RWPE2 (cell line): ENCODE measurements at places on chromosomes 1 and 21.

DNA sequence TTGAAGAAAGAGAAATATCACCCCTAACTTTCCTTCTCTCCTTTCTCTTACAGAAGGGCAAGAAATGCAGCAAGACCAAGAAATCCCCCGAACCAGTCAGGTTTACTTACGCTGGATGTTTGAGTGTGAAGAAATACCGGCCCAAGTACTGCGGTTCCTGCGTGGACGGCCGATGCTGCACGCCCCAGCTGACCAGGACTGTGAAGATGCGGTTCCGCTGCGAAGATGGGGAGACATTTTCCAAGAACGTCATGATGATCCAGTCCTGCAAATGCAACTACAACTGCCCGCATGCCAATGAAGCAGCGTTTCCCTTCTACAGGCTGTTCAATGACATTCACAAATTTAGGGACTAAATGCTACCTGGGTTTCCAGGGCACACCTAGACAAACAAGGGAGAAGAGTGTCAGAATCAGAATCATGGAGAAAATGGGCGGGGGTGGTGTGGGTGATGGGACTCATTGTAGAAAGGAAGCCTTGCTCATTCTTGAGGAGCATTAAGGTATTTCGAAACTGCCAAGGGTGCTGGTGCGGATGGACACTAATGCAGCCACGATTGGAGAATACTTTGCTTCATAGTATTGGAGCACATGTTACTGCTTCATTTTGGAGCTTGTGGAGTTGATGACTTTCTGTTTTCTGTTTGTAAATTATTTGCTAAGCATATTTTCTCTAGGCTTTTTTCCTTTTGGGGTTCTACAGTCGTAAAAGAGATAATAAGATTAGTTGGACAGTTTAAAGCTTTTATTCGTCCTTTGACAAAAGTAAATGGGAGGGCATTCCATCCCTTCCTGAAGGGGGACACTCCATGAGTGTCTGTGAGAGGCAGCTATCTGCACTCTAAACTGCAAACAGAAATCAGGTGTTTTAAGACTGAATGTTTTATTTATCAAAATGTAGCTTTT is 2.4 kb downstream of the CCN1 start:
- DNase-seq, result no peak

DNA sequence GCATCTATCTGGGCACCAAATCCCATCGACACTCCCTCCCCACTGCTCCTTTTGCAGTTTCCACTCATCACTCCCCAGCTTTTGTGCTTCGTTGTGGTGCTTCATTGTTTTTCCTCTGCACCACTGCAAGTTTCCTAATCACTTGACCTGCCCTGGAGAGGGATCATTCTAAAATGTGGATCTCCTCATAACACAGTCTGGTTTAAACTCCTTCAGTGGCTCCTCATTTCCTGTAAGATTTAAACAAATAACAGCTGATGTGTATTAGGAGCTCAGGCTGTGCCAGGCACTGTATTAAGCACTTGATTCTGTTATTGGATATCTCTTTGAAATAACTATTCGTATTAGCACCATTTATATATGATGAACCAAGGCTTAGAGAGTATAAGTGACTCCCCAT is 51.3 kb downstream of the MAP10 start:
- no peak for DNase-seq

GRCh38 chr1:61372944-61373343 is 290.6 kb downstream of the NFIA start:
- DNase-seq, result no peak

DNA sequence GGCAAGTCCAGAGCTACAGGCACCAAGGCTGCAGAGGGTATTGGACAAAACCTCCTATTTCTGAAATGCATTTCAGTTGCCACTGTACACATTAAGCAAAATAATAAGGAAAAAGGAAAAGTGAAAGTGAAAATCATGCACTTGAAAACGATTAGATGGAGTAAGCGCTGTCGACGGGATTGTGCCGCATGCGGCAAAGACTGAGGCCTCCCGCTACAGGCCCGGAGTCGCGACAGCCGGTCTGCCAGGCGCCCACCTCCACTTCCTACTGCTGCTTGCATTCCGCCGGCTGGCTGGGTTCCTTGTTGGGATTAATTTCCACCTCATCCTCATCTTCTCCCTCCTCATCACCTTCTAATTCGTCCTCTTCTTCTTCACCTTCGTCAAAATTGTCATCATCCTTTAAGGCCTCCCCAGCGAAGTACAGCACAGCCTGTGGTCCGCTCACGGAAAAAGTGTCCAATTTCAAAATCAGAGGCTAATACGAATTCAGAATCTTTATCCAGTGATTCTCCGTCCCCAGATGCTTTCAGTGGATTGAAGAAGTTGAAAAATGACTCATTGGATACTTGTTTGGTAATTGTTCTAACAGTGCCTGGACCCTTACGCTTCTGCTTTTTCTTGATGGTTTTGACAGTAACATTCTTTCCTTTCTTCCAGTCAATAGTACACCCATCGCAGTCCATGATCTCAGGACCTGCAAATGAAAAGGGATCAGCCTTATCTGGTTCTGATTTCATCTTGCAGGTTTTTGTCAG is 38.0 kb downstream of the CD58 start:
- DNase-seq, result no peak

DNA sequence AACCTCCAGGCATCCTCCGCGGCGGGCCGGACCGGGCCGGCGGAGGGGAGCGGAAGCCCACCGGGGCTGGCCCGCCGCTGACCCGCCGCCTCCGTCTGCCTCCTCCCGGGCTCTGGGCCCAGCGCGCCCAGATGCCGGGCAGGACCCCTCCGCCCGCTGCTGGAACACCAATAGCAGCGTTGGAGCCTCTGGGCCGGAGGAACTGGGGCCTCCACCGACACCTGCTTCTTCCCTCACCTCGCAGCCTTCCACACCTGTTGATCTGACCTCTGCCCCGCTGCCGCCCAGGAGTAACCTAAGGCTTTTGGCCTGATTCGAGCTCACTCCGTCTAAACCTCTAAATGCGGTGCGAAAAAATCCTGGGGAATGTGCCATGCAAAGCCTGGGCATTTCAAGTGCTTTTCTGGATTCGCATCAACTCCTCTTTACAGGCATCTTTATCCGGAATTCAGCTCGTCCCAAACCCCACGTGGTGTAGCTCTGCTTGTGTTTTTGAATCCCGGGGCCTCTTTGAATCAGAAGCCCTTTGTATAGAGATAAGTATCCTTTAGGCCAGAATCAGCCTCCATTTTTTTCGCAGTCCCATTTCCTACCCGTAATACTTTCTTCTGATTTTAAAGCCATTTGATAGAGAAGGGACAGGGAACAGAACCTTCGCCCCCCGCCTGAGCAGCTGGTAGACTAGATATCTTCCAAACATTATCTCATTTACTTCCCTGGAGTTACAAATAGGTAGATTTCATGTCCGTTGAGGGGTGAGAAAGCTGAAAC is 680 bp upstream of the CNN3 start:
- DNase-seq, result peak; percentile 62

- no peak for DNase-seq
Measured at GRCh38 chr1:244313346-244313745, 138.4 kb downstream of the ADSS2 start.

DNA sequence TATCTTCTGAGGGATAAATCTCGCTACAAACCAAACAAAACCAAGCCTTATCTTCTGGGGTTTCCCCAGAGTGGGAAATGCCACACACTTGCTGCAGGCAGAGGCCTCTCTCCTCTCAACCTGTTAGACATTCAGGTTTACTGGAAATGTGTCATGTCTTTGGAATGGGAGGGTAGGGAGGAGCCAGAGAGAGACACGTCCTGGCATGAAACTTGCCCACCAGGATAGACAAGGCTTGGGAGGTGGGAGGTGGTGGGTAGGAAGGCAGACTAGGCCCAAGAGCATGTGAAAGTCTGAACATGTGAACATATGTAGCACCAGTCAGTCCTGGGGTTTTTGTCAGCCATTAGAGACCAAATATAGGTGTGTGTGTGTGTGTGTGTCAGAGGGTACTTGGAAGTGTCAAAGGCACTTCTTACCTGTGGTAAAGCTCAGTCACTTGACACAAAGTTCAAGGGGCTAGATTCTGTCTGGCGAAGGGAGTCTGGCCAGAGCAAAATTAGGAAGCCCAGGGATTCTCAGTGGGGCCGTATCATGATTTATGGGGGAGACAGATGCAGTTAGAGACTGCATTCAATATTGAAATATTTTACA is 32.4 kb upstream of the PIGC start:
- DNase-seq, result peak; percentile 74

DNA sequence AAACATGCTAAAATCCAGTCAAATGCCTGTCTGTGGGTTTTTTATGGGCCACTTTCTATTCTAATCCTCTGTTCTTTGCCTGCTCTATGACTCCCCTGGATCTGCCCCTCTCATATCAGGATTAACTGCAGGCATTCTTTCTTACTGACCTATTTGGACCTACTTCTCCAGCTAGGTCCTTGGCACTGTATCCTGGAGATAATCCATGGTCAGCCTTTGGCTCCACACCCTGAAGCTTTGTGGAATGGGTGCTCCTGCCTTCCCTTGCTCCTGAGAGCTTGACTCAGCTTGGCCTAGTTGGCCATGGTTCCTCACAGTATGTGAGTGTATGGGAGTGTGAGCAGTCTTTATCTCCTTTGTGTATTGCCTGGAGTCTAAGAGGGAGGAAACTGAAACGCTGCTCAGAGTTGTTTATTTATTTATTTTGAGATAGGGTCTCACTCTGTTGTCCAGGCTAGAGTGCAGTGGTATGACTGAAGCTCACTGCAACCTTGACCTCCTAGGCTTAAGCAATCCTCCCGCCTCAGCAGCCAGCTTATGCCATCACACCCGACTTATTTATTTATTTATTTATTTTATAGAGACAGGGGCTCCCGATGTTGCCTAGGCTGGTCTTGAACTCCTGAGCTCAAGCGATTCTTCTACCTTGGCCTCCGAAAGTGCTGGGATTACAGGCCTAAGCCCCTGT is 28.7 kb upstream of the CDC14A start:
- no peak for DNase-seq

GRCh38 chr1:2528966-2529783 is 888 bp downstream of the HES5 start:
- DNase-seq, result no peak

GRCh38 chr1:208652296-208653160 is 408.3 kb upstream of the PLXNA2 start:
- DNase-seq, result no peak

DNA sequence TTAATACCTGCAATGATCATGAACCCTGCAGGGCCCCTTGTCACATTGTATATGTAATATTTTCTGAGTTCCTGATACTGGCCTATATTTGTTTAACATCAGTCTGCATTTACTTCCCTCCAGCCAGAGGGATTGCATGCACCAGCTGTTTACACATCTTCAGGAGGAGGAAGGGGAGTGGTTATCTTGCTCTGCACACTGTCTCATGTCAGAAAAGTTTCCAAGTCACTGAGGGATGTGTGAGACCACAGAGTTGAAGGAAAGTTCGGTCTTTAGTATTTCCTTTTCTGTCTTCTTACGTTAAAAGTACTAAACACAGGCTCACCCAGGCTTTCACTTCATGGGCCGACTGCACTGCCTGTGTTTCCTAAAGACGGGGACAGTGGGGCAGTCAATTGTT is 574.1 kb downstream of the LMO4 start:
- DNase-seq, result no peak

GRCh38 chr1:194940336-194941030 is 1667.8 kb downstream of the KCNT2 start:
- no peak for DNase-seq

DNA sequence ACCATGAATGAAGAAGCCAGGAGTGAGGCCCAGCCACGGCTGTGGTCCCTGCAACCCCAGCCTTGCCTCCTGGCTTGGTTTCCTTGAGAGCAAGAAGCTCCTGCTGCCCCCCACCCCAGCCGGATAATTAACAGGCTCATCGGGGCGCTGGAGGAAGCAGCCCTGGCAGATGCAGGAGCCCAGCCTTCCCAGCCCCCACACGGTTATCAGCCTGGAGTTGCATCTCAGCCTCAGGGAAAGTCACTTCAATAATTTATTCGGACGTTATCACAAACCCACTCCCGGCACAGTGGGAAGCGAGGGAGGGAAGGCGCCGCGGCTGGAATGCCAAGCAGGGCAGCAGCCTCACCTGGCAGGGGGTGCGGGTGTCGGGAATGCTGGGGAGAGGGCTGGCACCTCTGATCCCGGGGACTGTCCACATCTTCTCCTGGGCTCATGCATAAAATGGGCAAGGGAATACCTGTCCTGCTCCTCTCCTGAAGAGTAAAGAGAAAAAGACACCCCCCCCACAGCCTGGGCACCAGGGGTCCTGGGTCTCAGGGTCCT is 43.3 kb upstream of the LRP8 start:
- DNase-seq, result peak; percentile 37

DNA sequence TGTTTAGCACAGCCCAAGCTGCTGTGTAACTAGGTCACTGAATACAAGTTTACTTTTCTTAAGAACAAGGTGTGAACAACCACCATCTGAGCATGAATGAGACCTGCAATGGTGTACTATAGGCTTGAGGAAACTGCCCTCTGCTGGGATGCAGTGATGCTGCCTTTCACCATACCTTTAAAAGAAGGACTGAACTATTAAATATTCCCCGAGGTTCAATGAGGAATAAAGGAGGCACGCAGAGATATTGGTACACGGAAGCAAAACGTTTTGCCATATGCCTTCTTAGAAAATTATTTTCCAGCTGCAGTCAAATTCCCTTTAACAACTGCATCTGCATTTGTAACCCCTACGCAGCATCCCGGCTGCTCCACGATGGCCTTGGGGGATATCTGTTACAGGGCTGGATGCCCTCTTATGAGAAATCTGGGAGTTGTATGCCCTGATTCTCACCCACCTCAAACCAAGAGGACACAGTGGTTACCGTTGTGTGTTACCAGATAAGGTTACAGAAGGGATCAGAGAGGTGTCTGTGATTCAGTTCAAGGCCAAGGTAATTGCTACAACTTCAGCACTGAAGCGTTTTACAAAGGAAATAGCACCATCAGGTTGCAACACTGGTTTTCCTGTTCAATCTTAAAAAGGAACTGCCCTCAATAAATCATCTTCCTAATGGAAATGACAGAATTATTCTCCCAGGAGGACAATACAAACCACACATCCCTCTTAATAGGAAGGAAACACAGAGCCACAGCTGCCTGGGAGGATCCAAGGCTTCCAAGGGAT is 470.5 kb downstream of the LTN1 start:
- no peak for DNase-seq

GRCh38 chr1:187236676-187237075 is 407.9 kb downstream of the PLA2G4A start:
- DNase-seq, result no peak

- DNase-seq, result no peak
Measured at GRCh38 chr1:94396356-94397010, 21.7 kb upstream of the ABCD3 start.

DNA sequence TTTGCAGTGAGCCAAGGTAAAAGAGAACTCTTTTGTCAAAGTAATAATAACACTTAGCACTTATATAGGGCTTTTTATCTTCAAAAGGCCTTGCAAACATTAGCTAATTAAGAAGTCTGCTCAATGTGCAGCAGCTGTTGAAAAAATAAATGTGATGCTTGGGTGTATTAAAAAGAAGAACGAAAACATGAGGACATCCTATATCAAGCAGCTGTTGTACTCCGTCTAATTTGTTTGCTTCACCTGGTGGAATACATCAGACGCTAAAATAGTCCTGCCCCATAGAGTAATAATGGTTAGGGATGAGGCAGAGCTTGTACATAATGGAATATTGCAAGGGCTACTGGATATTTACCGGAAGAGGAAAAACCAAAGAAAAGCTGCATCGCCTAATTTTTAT is 299.5 kb downstream of the ST6GALNAC3 start:
- no peak for DNase-seq

GRCh38 chr1:13797397-13797796 is 97.4 kb downstream of the PRDM2 start:
- no peak for DNase-seq
